NCI-H226 (cell line): ENCODE measurements at places on chromosomes 2 and 18.

DNA sequence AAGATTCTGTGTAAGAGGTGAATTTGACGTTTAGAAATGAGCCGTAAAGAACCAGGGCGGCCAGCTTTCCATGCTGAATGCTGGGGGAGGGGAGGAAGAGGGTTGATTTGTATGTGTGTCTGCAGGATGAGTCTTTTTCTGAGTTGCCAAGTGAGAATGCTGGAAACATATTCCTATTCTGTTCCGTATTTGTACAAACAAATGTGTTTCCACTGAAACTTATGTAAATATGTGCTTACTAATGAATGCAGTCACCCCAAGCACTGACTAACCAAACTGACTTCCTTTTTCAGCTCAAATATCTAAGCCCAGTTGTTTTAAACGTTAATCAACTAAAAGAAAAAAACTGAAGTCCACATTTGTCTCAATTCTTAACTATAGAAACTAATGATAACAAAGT lies 74.9 kb upstream of the APCDD1 start:
- DNase-seq = no peak

- no peak for DNase-seq
Observed at GRCh38 chr2:230874456-230874855, 9.7 kb downstream of the ITM2C start.

DNA sequence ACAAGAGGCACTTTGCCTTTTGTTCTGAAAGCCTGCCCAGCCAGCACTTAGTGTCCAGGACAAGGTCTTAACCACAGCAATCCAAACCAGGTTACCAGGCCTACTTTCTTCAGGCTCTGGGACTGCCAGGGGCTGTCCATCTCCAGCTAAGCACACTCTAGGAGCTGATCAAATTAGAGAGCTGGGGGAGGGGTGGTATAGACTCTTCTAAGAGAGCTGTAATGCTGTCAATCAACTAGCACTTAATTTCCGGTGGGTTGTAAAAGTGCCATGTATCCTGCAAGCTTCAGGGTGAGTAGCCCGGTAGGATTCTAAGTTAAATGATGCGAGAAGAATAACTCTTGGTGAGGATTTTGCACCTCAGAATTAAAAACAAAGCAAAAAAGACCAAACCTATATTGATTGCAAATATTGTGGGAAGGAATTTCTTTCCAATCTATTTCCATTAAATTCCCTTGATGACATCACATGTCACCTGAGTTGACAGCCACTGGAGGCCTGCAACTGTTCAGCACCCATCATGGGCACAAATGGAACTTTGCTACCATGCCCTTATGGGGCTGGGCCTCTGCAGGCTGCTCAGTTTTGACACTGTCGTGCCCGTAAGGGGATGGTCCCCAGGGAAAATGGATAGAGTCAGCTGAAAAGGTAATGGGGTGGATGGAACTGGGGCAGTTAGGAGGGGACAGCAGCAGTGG lies 8.7 kb upstream of the COX7A2L start:
- no peak for DNase-seq

- DNase-seq = peak; percentile 45
Observed at GRCh38 chr2:96329456-96329855, 4.3 kb downstream of the ITPRIPL1 start.

- no peak for DNase-seq
Observed at GRCh38 chr2:817336-818015, 133.2 kb upstream of the SNTG2 start.
